ENCODE measurements at places on chromosomes 2 and 18. TPM values are rescaled to one million over a fixed set of nuclear protein-coding genes. Genes with fewer than 3 reads are reported as not detected.

GRCh38 chr2:147663153-147663961 is 181.5 kb upstream of the ACVR2A start:
- H3K4me3 ChIP-seq = peak overlapping the region; percentile 76
- H3K36me3 ChIP-seq = peaks cover 11% of the 10 kb centered on the region
- peak overlapping the region; percentile 90 for H3K27ac ChIP-seq
- DNase-seq = no peak
- no peaks in the 10 kb centered on the region for H3K27me3 ChIP-seq
- peaks cover 17% of the 10 kb centered on the region for H3K4me1 ChIP-seq

DNA sequence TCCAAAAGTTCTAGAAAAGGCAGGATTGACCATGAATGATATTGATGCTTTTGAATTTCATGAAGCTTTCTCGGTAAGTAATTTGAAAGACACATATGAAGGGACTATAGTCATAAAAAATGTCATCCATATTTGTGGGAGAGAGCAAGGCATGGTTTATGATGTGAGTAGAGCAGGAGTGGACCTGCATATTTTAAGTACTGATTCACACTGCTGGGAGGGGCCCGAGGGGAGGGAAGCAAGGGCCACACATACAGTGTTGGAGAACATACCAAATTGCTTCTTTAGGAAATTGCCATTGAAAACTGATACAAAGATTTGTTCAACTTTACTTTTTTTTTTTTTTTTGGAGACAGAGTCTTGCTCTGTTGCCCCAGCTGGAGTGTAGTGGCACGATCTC is 39.4 kb downstream of the HADHB start:
- H3K27me3 ChIP-seq = no peaks in the 10 kb centered on the region
- peaks cover 2% of the 10 kb centered on the region for H3K4me1 ChIP-seq
- no peak overlapping the region for H3K27ac ChIP-seq
- DNase-seq = no peak
- H3K36me3 ChIP-seq = peaks cover 27% of the 10 kb centered on the region
- no peak overlapping the region for H3K4me3 ChIP-seq

GRCh38 chr18:70181015-70181414 is 24.5 kb downstream of the RTTN start:
- no peak for DNase-seq
- no peak overlapping the region for H3K27ac ChIP-seq
- no peak overlapping the region for H3K4me3 ChIP-seq
- H3K36me3 ChIP-seq = peaks cover 29% of the 10 kb centered on the region
- no peaks in the 10 kb centered on the region for H3K27me3 ChIP-seq
- H3K4me1 ChIP-seq = peaks cover 8% of the 10 kb centered on the region

The PCBP1 gene
- total RNA-seq = 459 TPM

- no peaks in the 10 kb centered on the region for H3K4me1 ChIP-seq
- peaks cover 4% of the 10 kb centered on the region for H3K27me3 ChIP-seq
- DNase-seq = no peak
- no peak overlapping the region for H3K4me3 ChIP-seq
- H3K36me3 ChIP-seq = no peaks in the 10 kb centered on the region
- no peak overlapping the region for H3K27ac ChIP-seq
Observed at GRCh38 chr18:10946058-10946457, 203.3 kb downstream of the PIEZO2 start.

GRCh38 chr2:19554520-19554919 is 196.1 kb upstream of the OSR1 start:
- no peaks in the 10 kb centered on the region for H3K4me1 ChIP-seq
- no peak for DNase-seq
- peaks cover 13% of the 10 kb centered on the region for H3K27me3 ChIP-seq
- H3K27ac ChIP-seq = no peak overlapping the region
- no peaks in the 10 kb centered on the region for H3K36me3 ChIP-seq

- H3K27ac ChIP-seq = peak overlapping the region; percentile 95
- peaks cover 8% of the 10 kb centered on the region for H3K36me3 ChIP-seq
- H3K4me3 ChIP-seq = peak overlapping the region; percentile 83
- no peak for DNase-seq
- peaks cover 43% of the 10 kb centered on the region for H3K4me1 ChIP-seq
Observed at GRCh38 chr18:35029770-35030169, 11.4 kb upstream of the MAPRE2 start.

DNA sequence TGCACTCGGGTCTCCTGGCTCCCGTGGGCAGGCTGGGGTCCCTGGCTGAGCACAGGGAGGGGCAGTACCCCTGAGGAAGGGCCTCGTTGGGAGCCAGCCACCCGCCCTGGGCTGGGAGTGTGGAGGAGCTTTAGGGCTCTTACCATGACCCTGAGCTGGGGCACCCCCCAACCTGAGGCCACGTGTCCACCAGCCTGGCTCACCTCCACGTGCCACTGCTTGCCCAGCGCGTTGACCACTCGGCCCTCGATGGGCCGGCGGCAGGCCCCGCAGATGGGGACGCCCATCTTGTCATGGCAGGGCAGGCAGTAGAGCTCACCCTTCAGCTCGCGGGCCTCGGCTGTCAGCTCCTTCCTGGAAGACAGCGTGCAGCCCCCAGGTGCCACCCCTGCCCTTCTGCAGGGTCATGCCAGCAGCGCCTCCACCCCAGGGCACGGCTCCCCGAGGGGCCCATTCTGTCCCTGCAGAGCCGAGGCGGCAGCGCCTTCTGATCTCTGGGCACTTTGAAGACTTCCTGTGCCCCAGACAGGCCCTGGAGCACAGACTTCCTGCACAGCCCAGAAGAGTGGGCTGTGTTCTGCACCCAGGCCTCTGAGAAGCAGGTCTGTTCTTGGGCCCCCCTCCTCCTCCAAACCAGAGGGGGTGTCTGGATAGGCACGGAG is 4.0 kb upstream of the GPR17 start:
- peaks cover 23% of the 10 kb centered on the region for H3K4me1 ChIP-seq
- H3K27ac ChIP-seq = peak overlapping the region; percentile 88
- peak overlapping the region; percentile 75 for H3K4me3 ChIP-seq
- H3K27me3 ChIP-seq = no peaks in the 10 kb centered on the region
- H3K36me3 ChIP-seq = peaks cover 3% of the 10 kb centered on the region

The HOXD13 gene
- not detected for total RNA-seq

DNA sequence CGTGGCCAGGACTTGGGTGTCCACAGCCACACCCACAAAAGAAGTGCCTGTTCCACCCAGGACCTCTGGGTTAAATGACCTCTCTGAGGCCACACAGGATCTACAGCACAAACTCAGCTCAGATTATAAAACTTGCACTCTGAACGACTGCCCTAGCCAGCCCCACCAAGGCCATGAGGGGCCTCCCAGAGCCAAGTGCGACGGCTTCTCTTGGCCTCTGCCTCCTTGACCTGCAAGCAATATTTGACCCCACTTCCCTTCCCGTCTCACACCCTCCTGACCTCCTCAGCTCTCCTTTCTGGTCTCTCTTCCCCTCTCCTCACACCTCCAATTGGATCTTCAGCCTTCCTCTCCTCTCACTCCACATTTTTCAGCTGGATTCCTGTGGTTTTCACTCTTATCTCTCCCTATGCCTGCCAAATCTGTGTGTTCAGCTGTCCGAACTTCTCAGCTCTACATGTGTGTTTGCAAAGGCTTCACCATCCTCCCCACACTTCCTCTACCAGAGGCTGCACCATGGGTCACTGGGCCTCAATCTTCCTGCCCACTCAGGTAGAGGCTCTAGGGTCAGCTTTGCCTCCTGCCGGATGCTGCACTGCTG is 25.3 kb upstream of the STEAP3 start:
- peaks cover 16% of the 10 kb centered on the region for H3K27me3 ChIP-seq
- no peak overlapping the region for H3K27ac ChIP-seq
- H3K4me3 ChIP-seq = no peak overlapping the region
- no peaks in the 10 kb centered on the region for H3K36me3 ChIP-seq
- H3K4me1 ChIP-seq = peaks cover 2% of the 10 kb centered on the region
- DNase-seq = no peak

The EVX2 gene
- total RNA-seq = not detected

- peaks cover 14% of the 10 kb centered on the region for H3K4me1 ChIP-seq
- DNase-seq = no peak
- H3K36me3 ChIP-seq = peaks cover 34% of the 10 kb centered on the region
- H3K27me3 ChIP-seq = no peaks in the 10 kb centered on the region
- H3K27ac ChIP-seq = no peak overlapping the region
Observed at GRCh38 chr2:86213699-86214502, 14.6 kb downstream of the MRPL35 start.

The GPR45 gene
- total RNA-seq = not detected

GRCh38 chr2:235050980-235051351 is 99.1 kb downstream of the SH3BP4 start:
- H3K27me3 ChIP-seq = peaks cover 8% of the 10 kb centered on the region
- H3K27ac ChIP-seq = no peak overlapping the region
- no peak overlapping the region for H3K4me3 ChIP-seq
- H3K4me1 ChIP-seq = peaks cover 4% of the 10 kb centered on the region
- no peak for DNase-seq
- no peaks in the 10 kb centered on the region for H3K36me3 ChIP-seq

The RTP5 gene
- total RNA-seq = 0.53 TPM

The DHRS9 gene
- 0.36 TPM for total RNA-seq

The CCBE1 gene
- not detected for total RNA-seq

- H3K4me3 ChIP-seq = no peak overlapping the region
- H3K4me1 ChIP-seq = no peaks in the 10 kb centered on the region
- no peak for DNase-seq
- H3K36me3 ChIP-seq = no peaks in the 10 kb centered on the region
- H3K27ac ChIP-seq = no peak overlapping the region
Observed at GRCh38 chr2:229526951-229527350, 187.4 kb downstream of the DNER start.

DNA sequence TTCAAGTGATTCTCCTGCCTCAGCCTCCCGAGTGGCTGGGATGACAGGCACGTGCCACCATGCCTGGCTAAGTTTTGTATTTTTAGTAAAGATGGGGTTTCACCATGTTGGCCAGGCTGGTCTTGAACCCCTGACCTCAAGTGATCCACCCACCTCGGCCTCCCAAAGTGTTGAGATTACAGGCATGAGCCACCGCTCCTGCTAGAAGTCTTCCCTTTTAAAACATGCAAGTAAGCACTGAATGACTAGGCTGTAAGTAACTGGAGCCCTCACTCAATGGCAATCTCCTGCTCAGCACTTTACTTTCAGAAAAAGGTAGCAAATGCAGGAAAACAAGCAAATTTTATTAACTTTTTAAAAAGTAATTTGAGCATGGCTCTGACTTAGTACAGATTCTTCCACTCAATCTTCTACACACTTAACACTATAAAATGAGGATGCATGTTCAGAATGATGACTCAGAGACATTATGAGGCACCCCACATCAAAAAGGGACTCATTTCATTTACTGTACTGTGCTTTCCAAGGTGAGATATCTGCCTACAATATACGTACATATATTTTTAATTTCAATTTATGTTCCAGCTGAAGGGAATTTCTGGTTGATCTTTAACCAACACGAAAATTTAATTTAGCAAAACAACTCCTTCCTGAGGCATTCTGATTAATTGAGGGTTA is 6.6 kb upstream of the NCK2 start:
- H3K4me1 ChIP-seq = peaks cover 66% of the 10 kb centered on the region
- H3K27ac ChIP-seq = peak overlapping the region; percentile 97
- DNase-seq = no peak

- DNase-seq = no peak
- peaks cover 29% of the 10 kb centered on the region for H3K36me3 ChIP-seq
- H3K27ac ChIP-seq = peak overlapping the region; percentile 91
- H3K4me3 ChIP-seq = peak overlapping the region; percentile 28
- peaks cover 61% of the 10 kb centered on the region for H3K4me1 ChIP-seq
- H3K27me3 ChIP-seq = no peaks in the 10 kb centered on the region
Observed at GRCh38 chr2:74204436-74204835, 6.0 kb downstream of the MTHFD2 start.

DNA sequence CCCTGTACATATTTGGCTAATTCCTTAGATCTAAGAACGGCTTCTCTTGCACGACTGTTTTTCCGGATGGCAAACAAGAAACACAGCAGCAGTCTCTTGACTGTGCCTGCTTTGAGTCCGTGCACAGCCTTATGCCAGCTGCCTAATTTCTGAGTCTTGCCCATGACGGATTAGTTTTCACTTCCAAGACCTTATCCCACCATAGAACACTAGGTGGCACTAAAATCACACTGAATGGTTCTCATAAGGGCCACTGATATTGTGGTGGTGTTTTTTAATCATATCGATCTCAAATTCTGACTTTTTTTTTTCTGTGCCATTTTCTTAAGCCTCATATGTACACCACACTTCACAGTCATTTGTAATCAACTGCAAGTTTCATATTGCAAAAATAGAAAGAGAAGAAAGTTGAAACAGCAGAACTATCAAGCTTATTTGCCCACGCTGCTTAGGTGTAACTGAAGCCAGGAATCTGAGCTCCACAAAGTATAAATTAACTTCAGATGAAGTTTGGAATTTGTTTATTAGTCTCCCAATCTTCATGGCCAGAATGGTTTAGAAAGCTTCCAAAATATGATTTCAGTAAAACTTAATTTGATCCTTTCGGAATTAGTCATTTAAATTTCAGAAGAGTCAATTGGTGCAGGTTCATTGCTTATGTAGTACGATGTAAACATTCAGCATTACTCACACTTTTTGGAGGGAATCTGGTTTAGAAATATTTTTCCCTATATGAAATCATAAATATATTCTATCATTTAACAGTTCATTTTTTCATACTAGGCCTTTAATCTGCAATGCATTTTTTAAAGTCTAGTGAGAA is 45.5 kb upstream of the SCN7A start:
- H3K4me3 ChIP-seq = no peak overlapping the region
- peaks cover 3% of the 10 kb centered on the region for H3K27me3 ChIP-seq
- H3K27ac ChIP-seq = no peak overlapping the region

- H3K4me3 ChIP-seq = no peak overlapping the region
- no peak for DNase-seq
- H3K36me3 ChIP-seq = no peaks in the 10 kb centered on the region
- H3K27ac ChIP-seq = no peak overlapping the region
Observed at GRCh38 chr2:62187246-62187645, 8.7 kb upstream of the B3GNT2 start.

DNA sequence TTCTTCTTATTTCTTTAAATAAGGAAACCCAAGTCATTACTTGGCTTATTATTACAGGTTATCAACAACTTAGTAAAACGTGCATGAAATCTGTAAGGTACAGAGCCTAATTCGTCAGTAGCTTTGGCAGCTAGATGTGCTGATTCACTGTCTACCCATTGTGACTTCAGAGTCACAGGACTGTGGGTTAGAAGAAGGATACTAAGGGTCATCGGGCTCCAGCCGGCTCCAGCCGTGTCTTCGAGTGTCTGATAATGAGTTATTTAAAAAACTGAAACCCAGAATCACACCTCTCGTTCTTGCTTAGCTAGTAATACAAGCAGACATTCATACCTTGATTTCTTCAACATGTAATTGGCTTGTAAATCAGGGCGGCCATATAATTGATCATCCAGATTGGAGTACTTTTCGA is 170.5 kb downstream of the FMNL2 start:
- H3K27me3 ChIP-seq = peaks cover 3% of the 10 kb centered on the region
- H3K4me1 ChIP-seq = no peaks in the 10 kb centered on the region
- H3K36me3 ChIP-seq = no peaks in the 10 kb centered on the region
- H3K27ac ChIP-seq = no peak overlapping the region

The RAPGEF4 gene
- total RNA-seq = 1.1 TPM

Data from activated naive CD8-positive, alpha-beta T cell treated with anti-CD3 and anti-CD28 coated beads, Interleukin-2, amount 10 ng/mL, durations not matched to agents 7 days and 5 days (primary cell).